GM12891 (cell line): ENCODE measurements at places on chromosomes 1 and 21.

DNA sequence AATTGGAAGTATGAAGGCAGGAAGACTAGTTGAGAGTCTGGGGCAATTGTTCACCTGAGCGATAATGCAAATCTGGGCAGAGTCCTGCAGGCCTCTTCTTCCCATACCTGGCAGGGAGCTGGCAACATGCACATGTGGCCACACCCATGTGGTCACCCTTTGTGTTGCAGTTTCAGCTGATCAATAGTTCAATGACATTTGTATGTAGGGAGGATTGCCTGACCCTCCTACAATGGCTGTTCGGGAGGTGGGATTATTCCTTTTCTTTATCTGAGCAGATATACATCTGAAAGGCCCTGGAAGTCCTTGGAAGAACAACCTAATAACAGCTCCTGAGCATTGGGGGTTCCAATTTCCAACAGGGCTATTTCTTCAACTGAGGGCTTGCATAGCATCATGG lies 15.2 kb upstream of the TRIM45 start:
- DNase-seq = no peak

DNA sequence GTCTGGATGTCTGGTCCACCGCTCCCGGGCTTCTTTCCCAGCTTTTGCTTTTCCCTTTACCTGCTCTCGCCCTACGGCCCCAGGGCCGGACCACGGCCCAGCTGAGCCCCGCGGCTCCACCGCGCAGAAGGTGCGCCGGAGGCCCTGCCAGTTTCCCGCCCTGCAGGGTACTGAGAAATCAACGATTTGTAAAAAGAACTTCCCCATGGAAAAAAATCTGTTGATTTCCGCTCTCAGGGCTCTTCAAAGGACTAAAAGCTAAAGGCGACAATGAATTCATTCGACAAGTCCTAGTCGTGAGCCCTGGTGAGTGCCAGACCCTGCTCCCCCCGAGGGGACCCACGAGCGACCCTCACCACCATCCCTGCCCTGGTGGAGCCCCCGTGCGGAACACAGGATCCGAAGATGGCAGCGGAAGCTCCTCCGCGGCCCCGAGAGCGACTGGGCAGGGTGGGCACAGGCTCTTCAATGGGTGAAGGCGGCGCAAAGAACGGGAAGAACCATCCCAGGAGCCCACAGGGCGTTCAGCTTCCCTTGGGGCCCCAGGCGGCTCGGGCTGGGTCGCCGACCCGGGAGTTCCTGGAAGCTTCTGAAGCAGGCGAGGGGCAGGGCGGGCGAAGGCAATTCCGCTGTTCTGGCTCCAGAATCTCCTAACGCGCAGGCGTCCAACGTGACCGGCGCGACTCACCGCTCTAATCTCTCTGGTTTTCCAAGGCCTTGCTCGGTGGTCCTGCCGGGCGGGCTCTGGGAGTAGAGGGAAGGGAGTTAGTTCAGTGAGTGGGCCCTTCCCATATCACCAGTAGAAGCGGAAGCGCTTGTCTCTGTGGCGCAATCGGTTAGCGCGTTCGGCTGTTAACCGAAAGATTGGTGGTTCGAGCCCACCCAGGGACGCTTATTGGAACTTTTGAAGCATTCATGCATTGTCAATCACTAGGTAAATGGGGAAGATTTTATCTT lies 6.6 kb upstream of the RNU1-2 start:
- DNase-seq = no peak

- no peak for DNase-seq
Observed at GRCh38 chr1:80629304-80629837, 1171.4 kb upstream of the ADGRL2 start.

GRCh38 chr21:34934350-34934749 lies 114.8 kb downstream of the RUNX1 start:
- DNase-seq = no peak

DNA sequence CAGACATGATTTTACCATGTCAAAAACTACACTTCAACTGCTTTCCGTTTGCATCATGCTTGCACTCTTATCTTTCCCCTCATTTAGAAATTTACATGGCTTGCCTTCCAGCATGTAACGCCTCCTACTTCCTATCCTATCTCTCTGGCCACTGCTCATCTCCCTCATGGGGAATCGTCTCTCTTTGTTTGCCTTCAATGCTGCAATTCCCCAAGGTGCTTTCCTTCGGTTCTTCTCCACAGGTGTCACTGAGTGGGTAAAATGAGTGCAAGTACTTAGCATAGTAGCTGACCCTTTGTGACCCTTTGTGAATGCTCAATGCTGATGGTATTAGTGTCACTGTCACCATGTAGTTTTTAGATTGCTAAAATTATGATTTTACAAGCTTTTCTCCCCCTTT lies 63.1 kb downstream of the APP start:
- no peak for DNase-seq

GRCh38 chr1:214739621-214740238 lies 136.7 kb downstream of the CENPF start:
- no peak for DNase-seq

- DNase-seq = no peak
Observed at GRCh38 chr21:15894596-15894995, 164.8 kb downstream of the USP25 start.

DNA sequence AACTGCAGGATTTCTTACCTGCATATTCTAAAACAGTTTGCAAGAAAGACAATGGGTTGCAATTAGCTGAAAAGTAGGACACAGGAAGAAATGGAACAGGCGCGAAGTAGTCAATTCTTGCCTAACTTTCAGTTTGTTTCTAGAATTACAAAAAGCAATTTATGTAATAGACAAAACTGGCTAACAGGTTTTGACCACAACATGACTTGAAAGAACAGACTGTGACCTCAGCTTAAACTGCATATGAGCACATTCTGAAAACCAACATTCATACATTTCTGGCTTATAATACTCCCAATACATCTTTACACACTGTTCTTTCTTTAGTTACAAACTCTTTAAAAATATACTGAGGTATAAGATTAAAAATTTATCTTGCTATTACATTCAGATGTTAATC lies 405.9 kb upstream of the B3GALT2 start:
- no peak for DNase-seq

DNA sequence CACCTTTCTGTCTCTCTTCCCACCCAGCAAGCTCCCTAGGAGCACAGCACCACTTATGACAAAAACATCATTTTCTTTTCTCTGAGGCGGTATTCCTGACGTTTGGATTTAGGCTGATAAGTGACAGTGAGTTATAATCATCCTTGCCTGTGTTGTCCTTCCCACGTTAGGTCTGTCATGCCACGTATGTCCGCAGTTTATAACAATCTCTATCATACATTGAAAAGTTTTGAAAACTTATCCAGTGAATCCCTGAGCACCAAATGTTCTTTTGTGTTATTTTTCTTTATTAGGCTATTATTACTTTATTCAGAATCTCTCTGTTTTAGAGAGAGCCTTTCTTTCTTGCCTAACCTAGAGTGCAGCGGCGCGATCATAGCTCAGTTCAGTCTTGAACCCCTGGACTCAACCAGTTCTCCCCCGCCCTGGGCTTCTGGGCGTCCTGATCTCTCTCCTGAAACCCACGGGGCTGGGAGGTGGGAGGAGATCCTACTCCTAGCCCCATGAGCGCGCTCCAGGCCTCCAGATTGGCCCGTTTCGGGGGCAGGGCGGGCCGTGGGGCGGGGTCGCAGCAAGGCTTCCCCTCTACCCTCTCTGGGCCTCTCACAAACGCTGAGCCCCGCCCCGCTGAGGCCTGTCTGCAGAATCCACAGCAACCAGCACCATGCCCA lies at the start of gene GSTM2:
TSS of gene GSTM2 (plus strand) at position 606 of the 671 bp plus-strand sequence. CDS start at position 665, 59 bp downstream.
- peak; percentile 74 for DNase-seq

GRCh38 chr1:98981917-98982513 lies 22.6 kb downstream of the PLPPR5 start:
- DNase-seq = no peak
